ENCODE measurements at places on chromosomes 7 and 10. TPM values are rescaled to one million over a fixed set of nuclear protein-coding genes. Genes with fewer than 3 reads are reported as not detected.

GRCh38 chr10:78757344-78757925, 311.3 kb upstream of the ZMIZ1 start:
- DNase-seq, result no peak

Gene OR9A2
- not detected for total RNA-seq

DNA sequence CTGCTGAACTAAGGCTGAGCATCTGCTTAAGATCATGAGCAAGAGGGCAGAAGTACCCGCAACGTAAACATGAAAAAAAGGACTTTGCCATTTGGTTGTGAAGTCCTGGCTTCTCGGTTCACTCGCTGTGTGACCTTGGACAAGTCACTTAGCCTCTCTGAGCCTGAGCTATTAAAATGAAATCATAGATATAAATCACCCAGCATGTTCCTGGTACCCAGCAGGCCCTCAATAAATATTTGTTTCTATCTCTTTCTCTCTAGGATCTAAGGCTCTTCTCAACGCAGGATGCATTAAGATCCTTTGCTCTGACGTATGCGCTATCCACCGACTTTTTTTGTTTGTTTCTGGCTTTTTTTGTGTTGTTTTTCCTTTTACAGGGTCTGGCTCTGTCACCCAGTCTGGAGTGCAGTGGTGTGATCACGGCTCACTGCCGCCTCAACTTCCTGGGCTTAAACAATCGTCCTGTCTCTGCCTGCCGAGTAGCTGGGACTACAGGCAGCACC, 6.7 kb downstream of the HIP1 start:
- DNase-seq, result no peak

Gene TBXAS1
- total RNA-seq, result 10.3 TPM

All from left colon (tissue), 2 donors.